ENCODE measurements at places on chromosomes 1 and 21. TPM values are rescaled to one million over a fixed set of nuclear protein-coding genes. Genes with fewer than 3 reads are reported as not detected.

DNA sequence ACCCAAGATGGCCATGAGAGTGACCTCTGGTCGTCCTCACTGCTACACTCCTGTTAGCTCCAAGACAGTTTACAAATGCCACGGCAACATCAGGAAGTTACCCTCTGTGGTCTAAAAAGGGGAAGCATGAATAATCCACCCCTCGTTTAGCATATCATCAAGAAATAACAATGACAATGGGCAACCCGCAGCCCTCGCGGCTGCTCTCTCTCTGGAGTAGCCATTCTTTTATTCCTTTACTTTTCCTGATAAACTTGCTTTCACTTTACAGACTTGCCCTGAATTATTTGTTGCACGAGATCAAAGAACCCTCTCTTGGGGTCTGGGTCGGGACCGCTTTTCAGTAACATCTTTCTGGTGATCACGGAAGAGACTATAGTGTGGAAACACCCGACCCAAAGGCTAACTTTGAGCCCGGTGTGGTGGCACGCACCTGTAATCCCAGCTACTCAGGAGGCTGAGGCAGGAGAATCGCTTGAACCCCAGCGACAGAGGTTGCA, 19.8 kb upstream of the COX20 start:
- no peak for DNase-seq

DNA sequence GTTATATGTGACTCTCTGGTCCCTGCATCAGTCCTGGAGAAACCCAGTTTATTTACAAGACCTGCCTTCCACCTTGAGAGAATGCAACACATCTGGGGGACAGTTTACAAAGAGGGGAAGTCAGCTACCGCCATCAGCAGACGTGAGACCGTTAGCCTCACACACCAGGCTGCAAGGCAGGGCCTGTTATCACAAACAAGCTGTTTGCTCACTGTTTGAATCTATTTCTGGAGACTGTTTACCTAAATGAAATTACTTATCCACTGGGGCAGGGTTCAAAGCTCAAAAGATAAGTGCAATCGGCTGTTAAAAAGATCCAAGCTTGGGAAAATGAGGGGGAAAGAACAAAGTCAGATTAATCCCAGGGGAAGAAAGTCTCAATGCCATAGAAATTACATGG, 134.4 kb downstream of the ZNF281 start:
- no peak for DNase-seq

DNA sequence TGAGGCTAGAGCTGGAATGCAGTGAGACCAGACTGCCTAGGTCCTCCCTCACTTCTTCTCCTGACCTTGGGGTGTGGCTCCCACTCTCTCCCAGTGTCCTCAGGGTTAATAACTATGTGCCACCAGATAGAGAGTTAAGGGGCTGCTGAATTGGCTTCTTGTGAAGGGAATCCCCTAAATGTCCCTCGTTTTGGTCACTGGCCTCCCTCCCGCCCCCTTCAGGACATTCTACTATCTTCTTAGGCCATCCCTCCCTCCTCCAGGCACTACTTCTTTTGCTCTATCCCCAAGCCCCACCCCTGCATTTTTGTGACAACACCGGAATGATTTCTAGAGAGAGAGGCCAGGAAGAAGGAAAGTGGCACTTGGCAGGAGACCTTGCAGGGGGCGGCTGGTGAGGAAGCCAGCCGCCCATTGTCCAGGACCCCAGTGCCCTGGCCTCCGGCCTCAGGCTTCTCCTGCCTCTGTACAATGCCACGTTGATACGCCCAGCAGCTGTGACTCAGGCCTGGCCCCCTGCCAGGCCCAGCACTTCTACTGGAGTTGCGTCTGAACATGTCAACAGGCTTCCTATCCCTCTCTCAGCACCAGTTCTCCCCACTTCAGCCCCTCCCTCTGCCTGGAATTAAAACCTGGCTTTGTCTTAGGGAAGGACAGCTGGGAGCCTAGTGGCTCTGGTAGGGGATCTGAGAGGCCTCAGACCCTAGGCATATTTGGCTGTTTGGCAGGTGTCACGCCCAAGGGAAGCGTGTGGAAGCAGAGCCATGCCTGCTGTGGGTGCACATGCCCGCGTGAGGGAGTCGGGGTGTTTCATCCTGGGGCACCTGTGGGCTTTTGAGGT, 9.1 kb downstream of the LMNA start:
- DNase-seq: peak; percentile 72

- DNase-seq: no peak
Measured at GRCh38 chr1:86621286-86621685, 74.4 kb downstream of the CLCA4 start.

DNA sequence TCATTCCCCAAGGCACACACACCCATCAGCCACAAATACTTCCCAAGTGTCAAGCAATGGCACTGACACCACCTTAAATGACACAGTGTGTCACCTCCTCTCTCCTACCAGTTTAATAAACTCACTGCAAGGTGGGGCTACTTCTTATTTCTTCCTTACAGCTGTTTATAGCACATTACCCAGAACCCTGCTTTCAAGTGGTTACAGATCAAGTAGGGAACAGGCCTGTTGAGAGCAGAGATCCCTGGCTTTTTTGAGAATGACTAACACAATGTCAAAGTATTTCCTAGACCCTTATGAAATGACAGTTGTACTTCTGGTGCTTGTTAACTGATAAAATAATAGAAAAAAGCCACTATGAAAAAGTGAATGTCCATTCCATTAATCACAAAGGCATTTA, 19.8 kb downstream of the ZBTB17 start:
- DNase-seq: no peak

DNA sequence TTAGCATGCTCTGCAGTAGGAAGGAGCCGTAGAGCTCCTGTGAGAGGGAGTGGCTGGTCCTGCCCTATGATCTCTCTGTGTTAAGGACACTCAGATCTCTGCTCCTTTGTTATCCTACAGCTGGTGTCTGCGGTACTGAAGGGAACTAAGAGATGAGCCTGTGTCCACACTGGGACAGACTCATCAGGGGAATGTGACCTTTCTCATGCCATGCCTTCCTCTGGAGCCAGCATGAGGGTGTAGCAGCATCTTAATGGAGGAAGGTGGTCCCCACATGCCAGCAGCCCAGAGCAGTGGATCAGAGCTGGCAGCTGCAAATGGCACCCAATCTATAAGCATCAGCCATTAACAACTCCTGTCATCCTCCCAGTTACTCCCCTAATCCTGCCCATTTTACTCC, 24.7 kb upstream of the GUCA2B start:
- no peak for DNase-seq

DNA sequence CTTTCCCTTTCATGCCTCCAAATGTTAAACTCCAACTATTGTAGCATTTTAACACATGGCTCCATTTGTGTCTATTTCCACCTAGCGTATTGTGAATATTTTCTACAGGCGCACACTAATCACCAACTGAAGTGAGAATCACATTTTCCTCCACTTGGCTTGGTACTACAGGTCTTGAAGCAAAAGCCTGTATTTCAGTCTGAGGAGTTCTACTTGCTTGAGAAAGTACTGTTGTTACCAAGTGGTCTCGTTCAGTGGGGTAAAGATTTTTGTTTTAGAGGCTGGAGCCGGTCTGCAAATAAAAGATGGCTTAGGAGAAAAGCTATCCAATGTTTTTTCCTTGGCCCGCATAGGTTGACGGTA, 550 bp upstream of the PTBP2 start:
- no peak for DNase-seq

DNA sequence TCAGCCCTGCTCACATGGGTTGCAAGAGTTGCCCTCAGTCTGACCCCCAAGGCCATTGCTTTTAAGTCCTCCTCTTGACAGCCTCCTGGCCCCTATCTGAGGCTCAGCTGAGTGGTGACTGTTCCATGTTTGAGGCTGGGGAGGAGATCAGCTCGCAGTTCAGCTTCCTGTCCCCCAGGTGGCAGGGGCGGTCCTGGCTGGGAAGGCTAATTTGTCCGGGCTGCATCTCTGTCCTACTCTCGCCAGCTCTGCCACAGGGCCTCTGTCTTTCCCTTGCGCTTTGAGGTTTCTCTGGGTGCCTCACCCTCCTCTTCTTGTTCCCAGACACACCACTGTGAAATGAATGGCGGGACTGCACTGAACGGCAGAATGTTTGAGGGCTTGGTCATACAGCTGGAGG, 157.3 kb downstream of the KCNJ6 start:
- no peak for DNase-seq

GRCh38 chr1:202221911-202222909, 28.6 kb downstream of the LGR6 start:
- DNase-seq: no peak

DNA sequence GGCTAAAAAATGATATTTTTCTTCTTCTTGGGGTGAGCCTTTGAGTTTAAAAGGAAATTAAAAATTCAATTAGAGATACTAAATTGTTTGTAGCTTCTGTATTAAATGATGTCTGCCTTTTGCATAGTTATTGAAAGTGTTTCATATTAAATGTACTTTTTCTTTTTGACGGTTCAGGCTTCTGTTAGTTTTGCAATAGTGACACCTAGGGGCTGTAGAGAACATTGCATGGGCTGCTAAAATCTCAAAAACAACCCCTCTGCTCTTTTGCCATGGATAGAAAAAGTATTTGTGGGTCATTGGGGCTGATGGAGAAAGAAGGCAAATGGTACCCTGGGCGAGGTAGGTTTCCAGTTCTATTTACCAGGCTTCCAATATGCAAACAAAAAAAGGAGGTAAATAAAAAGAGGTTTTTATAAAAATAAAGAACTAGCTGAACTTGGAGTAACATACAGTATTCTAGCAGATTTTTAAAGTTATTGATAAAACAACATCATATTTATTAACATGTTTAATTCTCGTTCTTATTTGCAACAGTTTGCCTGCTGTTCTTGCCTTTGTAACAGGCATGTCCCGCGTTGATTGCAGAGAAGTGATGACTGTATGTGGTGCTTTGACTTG, 115.4 kb upstream of the HOOK1 start:
- DNase-seq: peak; percentile 70

DNA sequence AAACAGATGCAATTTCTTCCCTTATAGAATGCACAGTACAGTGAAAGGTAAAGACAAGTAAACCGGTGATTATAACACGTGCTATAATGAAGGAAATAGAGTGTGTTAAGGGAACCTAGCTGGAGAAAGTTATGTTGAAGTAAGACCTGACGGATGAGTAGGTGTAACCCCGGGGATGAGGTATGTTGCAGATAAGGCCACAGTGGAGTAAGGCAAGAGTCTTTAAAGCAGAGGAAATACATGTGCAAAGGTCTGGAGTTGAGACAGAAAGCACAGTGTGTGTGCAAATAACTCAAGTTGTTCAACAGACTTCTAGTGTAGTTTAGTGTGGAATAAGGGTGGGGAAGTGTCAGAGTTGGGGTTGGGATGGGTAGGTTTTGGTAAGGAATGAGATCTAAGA, 2.9 kb downstream of the DBT start:
- DNase-seq: no peak

DNA sequence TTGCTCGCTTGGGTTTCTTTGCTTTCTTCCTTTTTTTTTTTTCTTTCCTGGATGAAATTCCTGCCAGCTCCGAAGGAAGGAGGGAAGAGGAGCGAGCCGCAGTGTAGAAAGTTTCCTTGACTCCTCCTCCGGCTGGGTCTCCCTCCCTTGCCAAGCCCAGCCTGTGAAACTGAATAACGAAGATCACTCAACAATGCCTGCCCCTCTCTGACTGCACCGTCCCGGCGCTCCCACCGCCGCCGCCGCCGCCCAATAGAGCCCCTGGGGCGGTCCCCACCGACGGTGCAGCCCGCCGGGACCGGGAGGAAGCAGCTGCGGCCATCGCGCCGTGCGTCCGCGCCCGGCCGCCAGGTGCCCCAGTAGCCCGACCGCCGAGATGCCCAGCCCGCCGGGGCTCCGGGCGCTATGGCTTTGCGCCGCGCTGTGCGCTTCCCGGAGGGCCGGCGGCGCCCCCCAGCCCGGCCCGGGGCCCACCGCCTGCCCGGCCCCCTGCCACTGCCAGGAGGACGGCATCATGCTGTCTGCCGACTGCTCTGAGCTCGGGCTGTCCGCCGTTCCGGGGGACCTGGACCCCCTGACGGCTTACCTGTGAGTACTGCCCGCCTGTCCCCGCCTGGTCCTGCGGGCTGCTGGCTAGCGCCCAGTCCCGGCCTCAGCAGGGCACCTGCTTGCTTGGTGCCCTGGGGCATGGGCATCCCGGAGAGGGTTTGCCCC, at the start of gene LGR6:
Gene LGR6 (plus strand): TSS at position 186 of the 714 bp plus-strand sequence. CDS start 191 bp downstream, at position 377.
- DNase-seq: no peak

GRCh38 chr1:227729144-227729880, 5.8 kb downstream of the JMJD4 start:
- no peak for DNase-seq

- peak; percentile 6 for DNase-seq
Measured at GRCh38 chr1:100581096-100581705, 43.3 kb downstream of the GPR88 start.

GRCh38 chr1:115666702-115667101, 24.9 kb downstream of the VANGL1 start:
- DNase-seq: no peak

DNA sequence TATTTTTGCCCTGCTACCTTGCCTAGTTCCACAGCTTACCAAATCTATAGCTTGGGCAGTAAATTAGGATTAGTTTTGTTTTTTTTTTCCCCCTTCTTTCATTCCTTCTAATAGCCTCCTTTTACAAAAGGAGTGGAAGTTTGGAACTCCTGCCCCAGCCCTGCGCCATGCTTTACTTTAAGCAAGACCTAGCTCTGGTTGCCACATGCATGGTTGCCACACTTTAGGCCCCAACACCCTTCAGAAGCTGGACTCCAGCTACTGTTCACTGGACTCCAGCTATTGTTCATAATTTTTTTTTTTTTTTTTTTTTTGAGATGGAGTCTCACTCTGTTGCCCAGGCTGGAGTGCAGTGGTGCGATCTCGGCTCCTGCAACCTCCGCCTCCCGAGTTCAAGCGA, 115.8 kb downstream of the NR5A2 start:
- no peak for DNase-seq

DNA sequence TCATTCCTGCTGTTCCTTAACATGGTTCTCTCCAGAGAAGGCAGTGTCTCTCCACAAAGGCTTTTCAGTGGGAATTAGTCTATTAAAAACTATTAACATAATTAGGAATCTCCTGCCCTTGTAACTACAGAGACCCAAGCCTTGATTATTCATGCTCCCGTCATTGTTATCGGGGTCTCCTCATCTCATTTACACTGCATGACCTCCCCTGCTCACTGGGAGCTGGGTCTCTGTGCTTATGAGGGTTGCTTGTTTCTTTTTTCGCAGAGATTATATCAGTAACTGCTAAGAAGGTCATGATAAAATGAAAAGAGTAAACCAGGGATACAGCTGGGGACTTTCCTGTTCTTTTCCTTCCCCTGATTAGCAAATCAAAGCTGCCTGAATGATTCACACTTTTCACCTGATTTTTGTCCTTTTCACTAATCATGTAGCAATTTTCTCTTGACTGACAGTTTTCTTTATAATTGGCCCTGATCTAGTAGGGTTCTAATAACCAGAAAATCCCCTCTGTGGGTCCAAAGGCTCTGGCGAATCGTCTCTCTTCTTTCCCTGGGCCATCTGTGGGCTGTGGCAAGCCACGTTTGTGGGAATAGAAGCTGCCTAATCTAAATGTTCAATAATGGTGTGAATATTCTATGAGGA, 116.5 kb upstream of the BARHL2 start:
- no peak for DNase-seq

- DNase-seq: no peak
Measured at GRCh38 chr1:14404862-14405301, 193.6 kb upstream of the KAZN start.

Gene SUSD4
- 2.2 TPM for total RNA-seq

Gene KCNQ4
- 0.35 TPM for total RNA-seq

Gene SLC35F3
- not detected for total RNA-seq

Gene TRIM17
- total RNA-seq: 1.1 TPM

Gene OR2L2
- not detected for total RNA-seq

Gene OLIG2
- total RNA-seq: not detected

Gene NCF2
- total RNA-seq: 1.3 TPM

Gene TCEA3
- 14.0 TPM for total RNA-seq

Gene DENND2C
- total RNA-seq: 5.3 TPM

Gene DNAI4
- 5.1 TPM for total RNA-seq

Gene AADACL4
- not detected for total RNA-seq

Gene BEND5
- total RNA-seq: 9.4 TPM

Gene SLC30A1
- 9.7 TPM for total RNA-seq

Gene PLA2G2F
- total RNA-seq: not detected
